ENCODE measurements at places on chromosomes 12 and 14.

DNA sequence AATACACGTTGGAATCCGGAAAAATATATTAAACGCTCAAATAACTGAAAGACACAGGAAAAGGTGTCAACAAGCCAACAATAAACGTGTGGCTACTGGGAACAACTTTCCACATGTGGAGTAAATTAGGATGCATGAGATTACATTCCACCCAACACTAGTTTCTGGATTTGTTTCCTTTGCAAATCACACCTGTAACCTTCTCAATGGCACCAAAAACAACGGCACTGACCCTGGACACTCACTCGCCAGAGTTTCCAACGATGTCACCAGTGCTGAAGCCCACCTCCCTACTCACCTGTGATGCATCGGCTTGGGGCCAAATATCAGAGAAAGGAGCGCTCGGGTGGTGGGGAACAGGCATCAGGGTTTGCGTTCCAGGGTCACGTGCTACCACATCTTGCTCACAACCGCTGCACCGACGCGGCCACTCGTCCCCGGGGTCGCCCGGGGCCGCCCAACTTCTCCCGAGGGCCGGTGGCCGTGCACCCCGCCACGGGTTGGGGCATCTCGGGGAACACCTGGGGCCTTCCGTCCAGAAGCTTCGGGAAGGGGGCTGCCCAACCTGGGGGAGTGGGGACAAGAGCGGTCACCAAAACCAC lies 629 bp downstream of the PRDM4 start:
- DNase-seq: no peak

- DNase-seq: no peak
Observed at GRCh38 chr12:79435742-79436141, 255.0 kb downstream of the PAWR start.

DNA sequence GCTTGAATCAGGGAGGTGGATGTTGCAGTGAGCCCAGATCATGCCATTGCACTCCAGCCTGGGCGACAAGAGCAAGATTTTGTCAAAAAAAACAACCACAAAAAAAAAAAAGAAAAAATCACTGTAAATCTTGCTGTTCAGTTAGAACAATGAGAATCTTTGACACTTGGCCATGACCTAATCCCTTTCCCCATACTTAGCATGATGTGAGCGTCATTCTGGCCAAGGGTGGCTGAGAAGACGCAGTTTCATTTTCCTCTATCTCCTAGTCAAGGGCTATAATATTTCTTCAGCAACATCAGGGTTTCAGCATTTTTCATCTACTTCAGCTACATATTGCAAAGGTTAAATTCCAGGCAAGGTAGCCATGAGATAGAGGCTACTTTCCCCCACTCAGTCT lies 599.4 kb upstream of the MDGA2 start:
- no peak for DNase-seq

GRCh38 chr12:49585477-49586459 lies 17.8 kb upstream of the MCRS1 start:
- no peak for DNase-seq

DNA sequence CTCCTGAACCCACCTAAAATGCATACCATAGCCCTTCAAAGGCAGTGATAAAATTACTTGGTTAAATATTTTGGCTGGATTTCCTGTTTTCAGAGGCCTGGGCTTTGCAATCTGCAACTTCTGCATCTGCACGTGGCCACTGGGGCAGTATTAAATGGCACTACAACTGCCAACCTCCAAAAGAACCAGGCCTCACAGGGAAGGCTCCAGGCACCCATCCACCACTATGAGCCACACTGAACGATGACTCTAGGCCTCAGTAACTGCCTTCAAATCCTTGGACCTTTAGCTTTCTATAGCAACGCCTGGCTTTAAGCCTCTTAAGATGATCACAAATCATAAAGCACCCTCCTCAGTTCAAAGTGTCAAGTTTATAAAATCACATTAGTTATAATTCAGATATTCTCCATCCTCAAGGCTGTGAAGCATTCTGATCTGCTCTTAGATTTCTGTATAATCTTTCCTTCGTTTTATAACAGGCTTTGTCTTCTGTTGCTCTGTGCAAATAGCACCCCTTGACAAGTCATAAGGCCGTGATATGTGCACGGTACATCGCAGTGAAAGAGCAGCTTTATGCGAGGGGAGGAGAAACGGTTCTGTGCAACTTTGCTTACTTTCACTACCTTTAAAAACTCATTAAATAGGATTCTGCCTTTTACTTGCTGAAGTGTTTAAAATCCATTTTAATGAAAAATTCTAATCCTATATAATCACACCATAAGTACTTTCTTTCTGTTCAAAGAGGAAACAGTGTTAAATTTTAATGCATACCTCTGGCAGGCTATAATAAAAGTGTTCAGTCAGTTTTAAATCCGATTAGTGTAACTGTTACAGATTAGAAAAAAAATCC lies 196.4 kb upstream of the G2E3 start:
- DNase-seq: no peak

DNA sequence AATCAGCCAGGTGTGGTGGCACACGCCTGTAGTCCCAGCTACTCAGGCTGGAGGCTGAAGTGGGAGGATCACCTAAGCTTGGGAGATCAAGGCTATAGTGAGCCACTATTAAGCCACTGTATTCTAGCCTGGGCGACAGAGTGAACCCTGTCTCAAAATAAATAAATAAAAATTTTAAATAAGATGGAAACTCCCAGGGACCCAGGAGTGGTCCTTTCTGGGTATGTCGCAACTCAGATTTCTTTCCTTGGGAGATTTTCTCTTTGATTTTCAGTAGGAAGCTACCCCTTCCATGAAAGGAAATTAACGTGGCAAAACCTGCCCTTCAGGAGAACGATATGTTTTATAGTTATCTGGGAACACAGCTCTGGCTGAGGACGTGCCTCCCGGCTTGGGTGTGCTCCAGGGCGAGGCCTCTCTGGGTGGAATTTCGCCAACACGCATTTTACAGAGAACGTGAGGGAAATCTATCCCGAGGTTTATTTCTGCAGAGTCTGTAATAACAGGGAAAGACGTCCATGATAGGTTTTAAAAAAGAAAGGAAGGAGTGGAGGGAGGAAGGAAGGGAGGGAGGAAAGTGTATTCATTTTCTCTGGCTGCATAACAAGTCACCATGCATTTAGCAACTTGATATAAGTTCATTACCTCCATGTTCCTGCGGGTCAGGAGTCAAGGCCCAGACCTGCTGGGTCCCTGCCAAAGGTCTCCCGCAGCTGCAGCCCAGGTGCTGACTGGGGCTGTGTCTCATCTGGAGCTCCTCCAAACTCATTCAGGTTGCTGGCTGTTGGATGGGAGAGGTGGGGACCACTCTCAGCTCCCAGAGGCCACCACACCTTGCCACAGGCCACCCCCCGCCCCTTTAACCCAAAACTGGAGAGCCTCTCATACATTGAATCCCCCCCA lies 80.6 kb upstream of the GSC start:
- DNase-seq: no peak

- DNase-seq: no peak
Observed at GRCh38 chr14:46404865-46405811, 246.4 kb downstream of the RPL10L start.

DNA sequence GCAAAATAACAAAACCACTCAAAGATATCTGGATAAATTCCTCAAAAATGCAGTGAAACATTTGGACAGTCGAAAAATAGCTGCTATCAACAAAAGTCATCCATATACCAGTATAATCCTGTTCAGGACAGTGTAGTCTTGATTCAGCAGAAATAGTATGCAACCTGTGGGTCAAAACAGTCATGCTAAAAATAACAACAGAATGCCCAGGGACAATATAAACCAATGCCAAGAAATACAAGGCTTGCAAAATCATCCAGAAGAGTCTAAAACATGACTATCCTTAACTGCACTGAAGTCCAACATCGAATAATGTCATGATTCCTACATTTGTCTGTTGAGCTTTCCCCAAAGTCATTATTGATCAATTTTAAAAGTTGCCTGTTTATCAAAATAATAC lies 425.9 kb downstream of the FSCB start:
- DNase-seq: no peak

DNA sequence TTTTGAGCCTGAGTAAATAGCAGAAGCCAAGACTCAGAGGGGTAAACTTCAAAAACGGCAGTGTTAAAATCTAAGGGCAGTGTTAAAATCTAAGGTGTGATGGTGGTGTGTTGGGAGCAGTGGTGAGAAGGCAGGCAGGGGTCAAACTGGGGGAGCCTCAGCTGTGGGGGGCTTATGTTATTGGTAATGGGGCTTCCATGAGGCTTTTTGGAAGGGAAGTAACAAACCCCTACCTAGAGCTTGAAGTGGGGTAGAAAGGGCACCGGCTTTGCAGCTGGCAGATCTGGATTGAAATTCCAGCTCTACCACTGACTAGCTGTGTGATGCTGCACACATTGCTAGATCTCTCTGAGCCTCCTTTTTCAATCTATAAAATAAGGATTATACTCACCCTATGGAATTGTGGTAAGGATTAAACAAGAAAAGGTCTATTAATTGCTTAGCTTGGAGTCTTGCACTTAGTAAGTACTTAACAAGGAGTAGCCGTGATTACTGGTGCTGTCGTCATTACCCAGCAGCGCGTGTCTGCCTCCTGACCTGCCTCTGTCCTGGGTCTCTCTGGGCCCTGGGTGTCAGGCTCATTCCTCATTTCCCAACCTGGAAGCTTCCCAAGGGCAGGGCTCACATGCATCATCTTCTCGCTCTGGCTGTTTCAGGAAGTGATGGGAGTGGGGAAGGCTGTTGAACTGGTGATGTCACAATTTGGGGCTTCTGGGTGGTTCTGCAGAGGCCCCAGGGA lies 18.5 kb upstream of the KRT80 start:
- DNase-seq: no peak

DNA sequence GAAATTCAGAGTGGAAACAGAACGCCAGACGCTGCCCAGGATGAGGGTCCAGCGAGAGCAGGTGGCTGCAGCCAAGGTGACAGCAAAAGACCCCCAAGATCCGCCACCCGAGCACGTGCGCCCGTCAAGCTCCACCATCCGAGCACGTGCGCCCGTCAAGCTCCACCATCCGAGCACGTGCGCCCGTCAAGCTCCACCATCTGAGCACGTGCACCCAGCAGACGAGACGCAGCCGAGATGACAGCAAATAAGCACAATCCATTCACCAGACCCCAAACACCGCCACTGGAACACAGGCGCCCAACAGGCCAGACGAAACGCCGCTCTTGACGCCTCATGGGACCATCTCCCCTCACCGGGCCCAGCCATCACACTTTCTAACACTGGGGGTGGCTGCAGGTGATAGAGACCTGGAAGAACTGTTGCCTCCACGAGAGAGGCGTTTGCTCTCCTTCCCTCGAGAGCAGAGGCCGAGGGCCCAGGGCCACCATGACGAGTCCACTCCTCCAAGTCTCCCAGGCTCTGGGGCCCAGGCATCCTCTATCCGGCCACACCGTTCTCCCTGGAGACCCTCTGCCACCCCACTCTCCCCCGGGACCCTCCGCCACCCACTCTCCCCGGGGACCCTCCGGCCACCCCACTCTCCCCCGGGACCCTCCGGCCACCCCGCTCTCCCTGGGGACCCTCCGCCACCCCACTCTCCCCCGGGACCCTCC lies 62.1 kb upstream of the GALNT9 start:
- DNase-seq: no peak

- DNase-seq: no peak
Observed at GRCh38 chr12:103745962-103746361, 95.1 kb downstream of the NT5DC3 start.

GRCh38 chr12:98821866-98822265 lies 176.8 kb downstream of the APAF1 start:
- no peak for DNase-seq

DNA sequence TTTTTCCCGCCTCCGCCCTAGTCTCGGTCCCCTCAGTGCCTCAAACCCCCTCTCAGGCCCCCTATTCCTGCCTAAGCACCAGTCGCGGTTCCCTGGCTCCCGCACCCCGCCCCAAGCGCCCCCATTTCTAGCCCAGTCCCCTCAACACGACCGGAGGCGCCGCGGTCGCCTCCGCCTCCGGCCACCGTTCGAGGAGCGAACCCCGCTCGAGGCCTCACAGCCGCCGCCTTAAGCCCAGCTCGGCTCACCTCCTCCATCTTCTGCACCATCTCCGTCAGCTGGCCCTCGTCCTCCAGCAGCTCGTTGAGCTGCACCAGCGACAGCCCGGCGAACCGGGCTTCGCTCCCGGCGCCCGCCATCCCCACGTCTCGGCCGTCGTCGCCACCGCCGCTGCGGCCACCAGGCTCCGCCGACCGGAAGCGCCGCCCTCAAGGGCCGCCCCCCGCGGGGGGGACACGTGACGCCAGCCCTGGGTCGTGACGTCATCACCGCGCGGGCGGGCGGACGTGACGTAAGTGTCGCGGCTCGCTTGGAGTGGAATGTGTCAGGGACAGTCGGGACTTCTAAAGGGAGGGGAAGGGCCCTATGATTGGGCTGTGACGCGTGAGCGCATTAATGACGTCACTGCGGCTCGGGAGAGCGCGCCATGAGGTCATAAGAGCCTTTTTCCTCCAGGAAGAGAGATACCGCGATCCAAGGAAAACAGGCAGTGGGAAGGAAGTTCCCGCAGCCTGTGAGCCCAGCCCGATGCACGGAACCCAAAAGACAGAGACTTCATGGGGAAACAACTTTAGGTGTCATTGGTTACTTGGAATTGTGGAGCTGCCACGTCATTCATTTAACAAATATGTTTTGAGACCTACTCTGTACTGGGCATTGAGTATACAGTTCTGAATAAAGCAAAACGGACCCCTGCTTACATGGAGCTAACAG lies at the start of gene VPS37B:
Gene VPS37B (minus strand): TSS at position 421 of the 933 bp plus-strand sequence. CDS start 62 bp downstream, at position 359.
- peak; percentile 78 for DNase-seq

- DNase-seq: no peak
Observed at GRCh38 chr12:26403601-26404000, 208.2 kb downstream of the SSPN start.

Measured in GDM1 (cell line).